ENCODE measurements at places on chromosomes 7 and 10.

DNA sequence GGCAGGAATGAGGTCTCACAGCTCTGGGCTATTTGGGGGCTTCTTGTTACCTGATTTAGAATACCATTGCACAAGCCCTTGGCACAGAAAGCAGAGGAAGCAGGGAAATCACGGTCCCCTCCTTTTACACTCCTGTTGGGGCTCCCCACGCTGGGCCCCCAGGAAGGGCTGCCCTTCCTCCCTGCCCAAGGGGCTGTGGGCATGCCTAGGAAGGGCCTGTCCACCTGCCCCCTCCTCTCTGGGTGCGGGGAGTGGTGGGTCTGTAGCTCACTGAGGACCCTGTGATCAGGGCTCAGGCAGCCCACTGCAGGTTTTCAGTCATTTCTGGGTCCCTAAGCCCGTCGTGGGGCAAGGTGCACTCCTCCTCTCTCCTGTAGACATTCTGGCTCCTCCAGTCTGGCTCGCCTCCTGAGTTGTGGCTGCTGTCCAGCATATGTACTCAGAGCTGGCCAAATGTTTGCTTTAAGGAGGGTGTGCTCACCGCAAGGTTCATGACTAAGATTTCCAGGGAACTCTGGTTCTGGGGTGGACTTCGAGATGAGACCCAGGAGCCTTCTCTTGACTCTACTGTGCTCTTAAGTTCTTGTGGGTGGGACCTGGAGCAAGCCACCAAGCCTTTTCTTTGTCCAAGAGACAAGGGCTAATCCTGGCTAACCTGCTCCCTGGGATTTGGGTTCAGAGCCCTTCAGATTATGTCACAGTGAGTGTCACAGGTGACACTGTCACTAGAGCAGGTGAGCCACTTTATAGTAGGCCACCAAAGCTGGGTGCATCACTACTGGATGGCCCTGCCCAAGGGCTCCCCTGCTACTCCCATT lies 56.0 kb downstream of the TACR2 start:
- DNase-seq, result no peak

GRCh38 chr10:27068217-27068891 lies 31.9 kb downstream of the ANKRD26 start:
- no peak for DNase-seq

GRCh38 chr7:2941216-2941859 lies 97.2 kb upstream of the GNA12 start:
- no peak for DNase-seq

DNA sequence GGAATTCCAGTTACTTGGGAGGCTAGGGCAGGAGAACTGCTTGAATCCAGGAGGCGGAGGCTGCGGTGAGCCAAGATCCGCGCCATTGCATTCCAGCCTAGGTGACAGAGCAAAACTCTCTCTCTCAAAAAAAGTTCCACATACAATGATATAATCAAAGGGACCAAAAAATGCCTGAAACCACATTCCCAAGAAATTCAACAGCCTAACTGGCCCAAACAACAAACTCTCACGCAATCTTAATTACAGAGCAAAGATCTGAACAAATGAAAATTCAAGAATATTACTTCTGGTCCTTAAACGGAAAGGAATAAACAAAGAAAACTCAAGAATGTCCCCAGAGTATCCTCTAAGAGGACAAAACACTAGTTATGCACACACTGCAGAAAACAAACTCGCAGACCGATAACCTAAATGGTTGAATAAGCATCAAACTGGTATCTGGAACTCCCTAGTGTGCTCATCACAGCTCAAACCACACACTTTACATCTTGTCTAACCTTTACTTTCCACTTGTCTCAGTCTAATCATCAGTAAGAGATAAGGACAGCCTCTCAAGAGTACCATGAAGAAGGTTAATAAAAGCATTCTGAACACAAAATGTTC lies 3.7 kb downstream of the OGA start:
- DNase-seq, result no peak

DNA sequence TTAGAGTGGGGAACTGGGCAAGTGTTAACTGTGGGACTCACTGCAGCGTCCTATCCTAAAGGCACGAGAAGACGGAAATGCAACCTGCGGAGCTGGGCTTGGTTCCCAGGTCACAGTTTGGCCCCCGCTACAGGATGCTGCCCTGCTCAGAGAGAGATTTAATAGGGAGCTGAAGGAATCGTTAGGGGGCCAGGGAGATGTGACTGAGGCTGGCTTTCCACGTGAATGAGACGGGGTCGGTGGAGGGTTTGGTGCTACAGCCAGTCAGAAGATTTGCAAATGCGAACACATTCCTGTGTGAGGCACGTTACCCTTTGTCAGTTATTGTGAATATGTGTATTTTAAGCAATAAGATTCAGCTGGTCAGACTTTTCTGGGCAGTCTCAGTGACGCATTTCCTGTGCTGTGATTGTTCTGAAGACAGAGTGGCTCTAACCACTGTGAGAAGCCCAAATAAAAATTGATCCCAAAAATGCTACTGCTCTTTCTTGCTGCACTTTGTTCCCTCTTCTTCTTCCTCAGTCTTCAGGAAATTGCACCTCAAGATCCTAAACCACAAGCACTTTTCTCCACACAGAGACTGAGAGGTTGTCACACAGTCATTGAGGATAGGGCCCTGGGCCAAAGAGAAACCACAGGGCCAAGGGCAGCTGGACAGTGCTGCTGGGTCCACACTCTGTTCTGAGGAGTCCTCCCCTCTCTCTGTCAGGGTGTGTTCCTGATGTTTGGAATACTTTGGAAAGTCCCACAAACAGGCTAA lies 21.2 kb downstream of the CYP17A1 start:
- DNase-seq, result no peak

GRCh38 chr10:32530231-32530630 lies 84.3 kb downstream of the CCDC7 start:
- no peak for DNase-seq

- no peak for DNase-seq
Observed at GRCh38 chr7:147658392-147658967, 932.1 kb upstream of the C7orf33 start.
